ENCODE measurements at places on chromosomes 4 and X.

- no peak for DNase-seq
These were observed 180.0 kb downstream of the MGST2 start for GRCh38 chr4:139845453-139846093.

GRCh38 chr4:9924750-9925149 is 96.5 kb downstream of the SLC2A9 start:
- no peak for DNase-seq

DNA sequence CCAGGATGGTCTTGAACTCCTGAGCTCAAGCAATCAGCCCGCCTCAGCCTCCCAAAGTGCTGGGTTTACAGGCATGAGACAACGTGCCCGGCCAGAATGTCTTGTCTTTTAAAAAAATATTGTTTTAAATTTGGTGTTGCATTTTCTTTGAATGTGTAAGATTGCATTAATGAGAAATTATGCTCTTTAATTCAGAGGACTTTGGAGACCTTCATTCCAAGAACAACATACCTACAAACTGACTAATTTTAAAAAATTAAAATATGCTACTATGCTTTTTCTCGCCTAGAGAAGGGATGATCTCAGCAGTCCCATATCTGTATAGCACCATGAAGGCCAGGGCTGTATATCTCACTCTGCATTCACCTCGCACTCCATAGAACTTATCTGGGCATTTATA is 204.3 kb upstream of the SLC7A11 start:
- DNase-seq = no peak

GRCh38 chrX:13808293-13808692 is 8.6 kb downstream of the GPM6B start:
- DNase-seq = no peak
